ENCODE measurements at places on chromosomes 12 and 14.

DNA sequence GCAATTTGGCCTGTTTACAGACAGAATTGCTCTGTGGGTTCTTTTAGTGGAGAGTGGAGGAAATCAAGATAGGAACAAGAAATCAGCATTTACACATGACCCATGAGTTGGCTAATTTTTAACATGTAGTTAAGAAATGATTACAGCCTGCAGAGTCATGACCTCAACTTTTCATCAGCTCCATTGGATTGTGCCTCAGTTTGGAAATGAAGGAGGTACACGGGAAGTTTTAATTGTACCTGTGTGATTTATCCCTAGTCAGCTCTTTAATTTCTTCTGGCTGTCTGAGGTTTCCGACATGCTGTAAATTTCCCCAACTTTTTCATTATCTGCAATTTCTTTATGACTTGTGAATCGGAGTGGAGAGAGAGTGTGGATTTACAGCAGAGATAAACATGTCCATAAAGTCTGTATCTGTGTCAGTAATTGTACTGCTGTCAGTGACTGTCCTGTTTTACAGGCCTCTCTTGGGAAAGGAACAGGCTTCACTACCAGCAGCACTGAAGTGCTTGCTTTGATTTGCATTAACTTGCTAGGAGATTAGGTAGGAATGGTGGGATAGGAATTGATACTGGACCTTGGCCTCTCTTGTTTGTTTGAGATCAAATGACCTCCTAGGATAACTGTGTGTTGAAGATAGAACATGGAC lies 49.2 kb downstream of the LIN52 start:
- no peak for DNase-seq

- no peak for DNase-seq
Measured at GRCh38 chr12:123076604-123077297, 74.1 kb downstream of the PITPNM2 start.

DNA sequence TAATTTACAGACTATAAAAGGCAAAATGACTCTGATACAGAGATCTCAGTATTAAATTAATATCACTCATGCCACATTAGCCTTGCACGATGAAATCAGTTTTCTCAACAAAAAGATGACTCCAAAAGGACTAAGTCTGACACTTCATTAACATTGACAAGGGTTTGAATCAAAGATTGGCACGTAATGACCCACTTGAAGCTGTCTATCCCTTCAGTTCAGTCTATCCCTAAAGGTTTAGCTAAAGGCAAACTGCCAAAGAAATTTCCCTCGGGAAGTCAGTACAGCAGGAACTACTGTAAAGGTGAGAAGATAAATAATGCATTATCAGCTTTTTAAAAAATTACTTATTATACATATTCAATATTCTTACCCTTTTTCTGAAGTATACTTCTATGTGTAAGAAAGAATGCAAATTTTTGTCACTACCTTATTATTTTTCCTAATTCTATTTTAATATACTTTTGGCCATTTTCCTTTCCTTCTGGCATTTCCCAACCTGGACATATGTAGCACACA lies 127.1 kb downstream of the NELL2 start:
- no peak for DNase-seq

DNA sequence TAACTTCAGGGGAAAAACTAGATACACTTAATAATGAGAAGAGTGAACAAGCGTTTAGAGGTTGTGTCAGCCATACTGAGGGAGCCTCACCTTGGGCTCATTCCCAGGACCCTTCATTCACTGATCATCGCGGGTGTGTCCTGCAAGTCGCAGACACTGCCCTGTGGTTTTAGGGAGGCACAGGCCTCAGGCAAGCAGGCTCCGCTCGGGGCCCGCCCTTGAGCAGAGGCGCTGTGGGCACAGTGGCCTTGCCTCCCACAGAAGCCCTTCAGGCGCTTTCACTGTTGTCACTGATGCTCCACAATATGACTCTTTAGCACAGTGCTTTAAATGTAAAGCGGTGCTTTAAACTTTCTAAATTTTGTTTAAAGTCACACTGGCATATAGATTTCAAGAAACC lies 67.4 kb downstream of the DDX51 start:
- no peak for DNase-seq

DNA sequence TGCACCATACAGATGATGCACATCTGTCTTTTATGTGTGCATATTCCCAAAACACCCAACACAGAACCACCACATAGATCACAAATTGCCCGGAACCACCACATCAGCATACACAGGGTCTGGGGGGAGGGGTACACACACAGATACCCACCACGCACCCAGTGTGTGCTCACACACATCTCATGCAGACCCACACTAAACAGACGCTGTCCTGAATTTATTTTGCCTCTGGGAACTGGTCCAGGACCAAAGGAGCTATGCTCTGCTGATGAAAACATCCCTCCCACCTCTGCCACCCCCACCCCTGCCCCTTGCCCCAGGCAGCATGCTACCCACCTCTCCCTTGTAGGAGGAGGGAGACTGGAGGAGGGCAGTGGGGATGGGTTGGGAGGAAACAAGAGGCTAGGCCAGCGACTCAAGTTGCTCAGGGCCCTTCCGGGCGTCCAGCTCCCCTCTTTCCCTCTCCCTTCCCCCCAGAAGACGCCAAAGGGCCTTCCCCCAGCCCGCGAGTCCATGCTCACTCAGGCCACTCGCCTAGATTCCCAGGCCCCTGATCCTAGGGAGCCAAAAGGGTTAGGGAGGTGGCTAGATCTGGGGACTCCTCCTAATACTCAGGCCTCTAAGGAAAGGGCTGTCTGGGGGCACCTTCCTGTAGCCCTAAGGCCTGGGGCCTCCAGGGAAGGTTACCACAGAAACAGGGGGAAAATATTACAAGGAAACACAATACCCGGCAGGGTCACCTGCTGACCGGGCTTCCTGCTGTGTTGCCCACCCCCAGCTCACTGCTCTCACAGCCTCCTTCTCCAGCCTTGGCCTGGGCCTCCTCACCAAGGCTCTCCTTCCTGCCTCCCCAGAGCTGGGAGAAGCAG lies 3.1 kb downstream of the HDAC7 start:
- no peak for DNase-seq

- DNase-seq: no peak
Measured at GRCh38 chr14:105315211-105315721, 718 bp downstream of the PACS2 start.

Measured in ELF-1 (cell line).